ENCODE measurements at places on chromosomes 16 and 17.

- DNase-seq, result no peak
These were observed 37.0 kb downstream of the TEFM start for GRCh38 chr17:30869005-30869404.

GRCh38 chr17:43021741-43022512 lies at the start of gene VAT1:
Gene VAT1, minus strand, starts transcription at chr17:43022385. Its CDS starts 63 bp downstream, at chr17:43022322.
- peak; percentile 42 for DNase-seq

DNA sequence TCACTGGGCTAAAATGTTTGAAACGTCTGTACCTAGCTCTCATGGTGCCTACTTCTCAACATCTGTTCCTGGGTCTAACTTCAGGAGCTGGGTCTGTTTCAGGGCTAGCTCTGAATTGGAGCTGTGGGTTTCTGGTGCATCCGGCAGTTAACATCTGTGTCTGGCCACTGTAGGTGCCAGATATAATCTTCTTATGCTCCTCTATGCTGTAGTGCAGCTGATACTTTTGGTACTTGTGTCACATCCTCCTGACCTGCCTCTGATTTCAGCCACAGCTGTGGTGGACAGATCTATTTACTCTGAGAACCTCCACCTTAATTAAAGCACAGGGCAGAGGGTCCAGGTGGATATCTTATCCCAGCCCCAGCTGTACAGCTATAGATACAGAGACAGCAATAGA lies 496.5 kb upstream of the CDH11 start:
- no peak for DNase-seq

DNA sequence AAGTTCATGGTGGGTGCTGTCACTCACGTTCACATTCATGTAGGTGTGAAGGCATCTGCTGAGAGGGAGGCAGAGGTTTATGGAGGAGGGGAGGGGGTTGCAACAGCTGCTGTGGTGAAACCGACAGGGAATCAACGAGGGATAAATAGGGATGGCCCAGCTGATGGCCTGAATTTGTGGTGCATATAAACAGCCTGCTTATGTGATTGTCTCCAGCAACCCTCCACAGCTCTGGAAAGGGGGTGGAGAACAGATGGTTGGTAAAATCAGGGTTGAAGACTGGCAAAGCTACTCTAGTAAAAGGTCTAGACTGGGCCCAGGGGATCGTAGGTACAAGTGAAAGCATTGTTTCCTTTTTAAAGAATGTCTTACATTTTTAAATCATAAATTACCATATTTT lies 53.7 kb downstream of the IQCK start:
- peak; percentile 86 for DNase-seq

DNA sequence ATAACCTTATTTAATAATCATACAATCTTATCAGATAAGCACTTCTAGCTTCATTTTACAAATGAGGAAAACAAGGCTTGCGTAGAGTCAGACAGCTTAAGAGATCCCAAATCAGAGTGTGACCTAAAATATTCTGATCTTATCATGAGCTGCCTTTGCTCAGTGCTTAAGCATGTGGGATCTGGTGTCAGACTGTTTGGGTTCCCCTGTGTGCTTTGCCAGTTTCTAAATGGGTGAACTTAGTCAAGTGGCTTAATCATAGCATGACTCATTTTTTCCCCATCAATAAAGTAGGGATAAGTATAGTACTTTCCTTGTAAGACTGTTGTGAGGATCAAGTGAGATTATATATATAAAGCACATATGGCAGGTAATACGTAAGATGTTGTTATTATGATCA lies 612.6 kb upstream of the C16orf82 start:
- no peak for DNase-seq

GRCh38 chr17:69593716-69594115 lies 179.2 kb downstream of the MAP2K6 start:
- DNase-seq, result no peak

Measured in NCI-H1694 (cell line).